Activated CD8-positive, alpha-beta T cell treated with anti-CD3 and anti-CD28 coated beads for 36 hours (primary cell): ENCODE measurements at places on chromosomes 11 and 22. TPM values are rescaled to one million over a fixed set of nuclear protein-coding genes. Genes with fewer than 3 reads are reported as not detected.

GRCh38 chr11:70399681-70400112 is 1.4 kb downstream of the CTTN start:
- H3K27ac ChIP-seq = no peak overlapping the region
- no peak for DNase-seq
- peaks cover 35% of the 10 kb centered on the region for H3K27me3 ChIP-seq
- peak overlapping the region; percentile 27 for H3K4me3 ChIP-seq
- peaks cover 35% of the 10 kb centered on the region for H3K4me1 ChIP-seq

DNA sequence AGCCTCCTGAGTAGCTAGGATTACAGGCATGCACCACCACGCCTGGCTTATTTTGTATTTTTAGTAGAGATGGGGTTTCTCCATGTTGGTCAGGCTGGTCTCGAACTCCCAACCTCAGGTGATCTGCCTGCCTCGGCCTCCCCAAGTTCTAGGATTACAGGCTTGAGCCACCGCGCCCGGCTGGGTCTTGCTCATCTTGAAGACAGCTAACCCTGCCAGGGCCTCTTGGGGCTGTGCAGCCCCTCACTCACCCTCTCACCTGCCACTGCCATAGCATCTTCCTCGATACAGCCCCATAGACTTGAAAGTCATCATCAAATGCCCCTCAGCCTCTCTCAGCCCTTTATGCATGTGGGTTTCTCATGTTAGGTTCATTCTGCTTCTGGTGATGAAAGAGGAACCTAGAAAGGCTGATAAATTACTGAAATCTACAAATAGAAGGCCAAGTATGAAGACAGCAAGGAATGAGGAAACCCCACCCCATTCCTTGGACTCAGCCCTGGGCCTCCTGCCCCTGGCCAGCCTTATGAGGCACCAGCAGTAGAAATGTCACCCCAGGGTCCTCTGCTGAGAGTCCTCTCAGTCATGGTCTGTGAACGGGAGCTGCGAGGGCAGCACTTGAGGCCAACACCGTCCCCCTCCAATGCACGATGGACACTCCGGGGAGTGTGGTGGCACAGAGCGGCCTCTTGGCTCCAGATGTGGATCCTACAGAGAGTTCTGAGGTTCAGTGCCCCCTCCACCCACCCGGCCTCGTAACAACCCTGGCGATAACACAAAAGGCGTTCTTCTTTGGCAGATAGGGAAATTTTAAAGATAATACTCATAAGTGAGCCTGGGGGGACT is 24.8 kb downstream of the SCGB1A1 start:
- no peaks in the 10 kb centered on the region for H3K36me3 ChIP-seq
- peaks cover 17% of the 10 kb centered on the region for H3K27me3 ChIP-seq
- peak overlapping the region; percentile 63 for H3K4me3 ChIP-seq
- no peak for DNase-seq
- H3K27ac ChIP-seq = no peak overlapping the region

DNA sequence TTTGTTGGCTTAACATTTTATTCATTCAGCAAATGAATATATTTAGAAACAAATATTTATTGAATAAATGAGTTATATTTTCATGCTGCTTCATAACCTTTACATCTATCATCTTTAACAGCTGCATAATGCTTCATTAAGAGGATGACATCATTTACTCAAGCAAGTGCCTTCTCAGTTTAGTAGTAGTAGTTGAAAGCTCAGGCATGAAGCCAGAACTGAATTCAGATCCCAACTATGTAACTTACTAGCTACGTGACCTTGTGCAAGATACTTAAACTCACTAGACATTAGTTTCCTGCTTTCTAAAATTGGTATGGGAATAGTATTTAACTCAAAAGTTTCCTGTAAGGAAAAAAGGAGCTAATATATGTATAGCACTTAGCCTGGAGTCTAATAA is 90.3 kb downstream of the TMPRSS5 start:
- no peaks in the 10 kb centered on the region for H3K4me1 ChIP-seq
- DNase-seq = no peak
- H3K4me3 ChIP-seq = no peak overlapping the region
- no peaks in the 10 kb centered on the region for H3K36me3 ChIP-seq
- no peak overlapping the region for H3K27ac ChIP-seq

DNA sequence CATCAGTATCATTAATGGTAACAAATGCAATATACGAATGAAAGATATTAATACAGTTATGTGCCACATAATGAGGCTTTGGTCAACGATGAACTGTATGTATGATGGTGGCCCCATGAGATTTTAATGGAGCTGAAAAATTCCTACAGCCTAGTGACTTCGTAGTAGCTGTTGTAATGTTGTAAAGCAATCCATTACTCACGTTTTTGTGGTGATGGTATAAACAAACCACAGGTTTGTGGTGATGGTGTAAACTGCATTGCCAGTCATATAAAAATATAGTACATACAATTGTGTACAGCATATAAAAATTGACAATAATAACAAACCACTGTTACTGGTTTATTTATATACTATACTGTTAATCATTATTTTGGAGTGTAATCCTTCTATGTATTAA is 27.4 kb upstream of the GRIA4 start:
- H3K27ac ChIP-seq = no peak overlapping the region
- no peak overlapping the region for H3K4me3 ChIP-seq
- H3K36me3 ChIP-seq = no peaks in the 10 kb centered on the region
- no peak for DNase-seq
- no peaks in the 10 kb centered on the region for H3K4me1 ChIP-seq

DNA sequence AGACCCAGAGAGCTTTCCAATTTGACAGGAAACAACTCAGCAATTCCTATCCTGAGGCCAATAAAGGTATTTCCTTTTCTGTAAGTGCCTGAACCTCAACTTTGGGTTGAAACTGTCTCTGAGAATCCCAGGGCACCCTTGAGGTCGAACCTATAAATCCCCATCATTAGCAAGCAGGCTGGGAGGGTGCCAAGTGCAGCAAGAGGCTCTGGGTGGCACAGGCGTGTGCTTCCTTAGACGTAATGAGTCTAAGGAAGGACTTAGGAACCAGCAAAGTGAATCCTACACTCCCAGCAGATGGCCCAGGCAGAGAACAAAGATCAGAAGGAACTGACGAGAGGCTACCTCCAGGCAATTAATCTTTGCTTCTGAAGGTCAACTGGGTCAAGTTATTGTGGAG is 234.3 kb upstream of the NARS2 start:
- H3K36me3 ChIP-seq = no peaks in the 10 kb centered on the region
- H3K4me3 ChIP-seq = no peak overlapping the region
- no peaks in the 10 kb centered on the region for H3K27me3 ChIP-seq

- H3K27ac ChIP-seq = peak overlapping the region; percentile 99
- peaks cover 86% of the 10 kb centered on the region for H3K4me1 ChIP-seq
- no peaks in the 10 kb centered on the region for H3K27me3 ChIP-seq
- peak; percentile 85 for DNase-seq
- peaks cover 24% of the 10 kb centered on the region for H3K36me3 ChIP-seq
- H3K4me3 ChIP-seq = peak overlapping the region; percentile 75
These were observed 10.2 kb downstream of the PACS1 start for GRCh38 chr11:66080055-66080817.

DNA sequence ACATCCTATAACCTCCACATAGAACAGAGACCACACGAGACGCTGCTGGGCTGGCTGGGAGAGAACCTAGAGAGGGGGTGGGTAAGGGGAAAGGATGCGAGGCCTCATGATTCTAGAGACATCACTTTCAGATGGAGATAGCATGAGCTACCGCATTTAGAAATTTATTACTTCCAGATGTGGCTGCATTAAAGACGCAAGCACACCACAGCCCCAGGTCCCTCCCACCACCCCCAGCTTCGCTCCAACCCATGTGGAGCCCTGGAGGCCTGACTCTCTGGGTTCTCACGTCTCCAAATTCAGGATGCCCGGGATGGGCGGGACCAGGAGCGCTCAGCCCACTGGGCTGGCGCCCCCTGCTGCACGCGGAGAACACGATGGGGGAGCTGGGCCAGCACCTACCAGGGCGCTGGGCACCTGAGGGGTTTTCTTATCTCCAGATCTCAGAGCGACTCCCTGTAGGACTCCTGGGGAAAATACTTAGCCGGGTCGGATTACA is 13.6 kb downstream of the MRPL21 start:
- peaks cover 33% of the 10 kb centered on the region for H3K36me3 ChIP-seq
- H3K27ac ChIP-seq = no peak overlapping the region

- peaks cover 7% of the 10 kb centered on the region for H3K4me1 ChIP-seq
- H3K36me3 ChIP-seq = peaks cover 7% of the 10 kb centered on the region
- no peak for DNase-seq
- no peak overlapping the region for H3K27ac ChIP-seq
- no peak overlapping the region for H3K4me3 ChIP-seq
- no peaks in the 10 kb centered on the region for H3K27me3 ChIP-seq
These were observed 8.6 kb downstream of the CCDC34 start for GRCh38 chr11:27354359-27354965.

GRCh38 chr11:8167796-8168195 is 1.0 kb downstream of the RIC3 start:
- peak overlapping the region; percentile 80 for H3K4me3 ChIP-seq
- no peak for DNase-seq
- peaks cover 20% of the 10 kb centered on the region for H3K4me1 ChIP-seq
- H3K36me3 ChIP-seq = no peaks in the 10 kb centered on the region
- no peak overlapping the region for H3K27ac ChIP-seq

DNA sequence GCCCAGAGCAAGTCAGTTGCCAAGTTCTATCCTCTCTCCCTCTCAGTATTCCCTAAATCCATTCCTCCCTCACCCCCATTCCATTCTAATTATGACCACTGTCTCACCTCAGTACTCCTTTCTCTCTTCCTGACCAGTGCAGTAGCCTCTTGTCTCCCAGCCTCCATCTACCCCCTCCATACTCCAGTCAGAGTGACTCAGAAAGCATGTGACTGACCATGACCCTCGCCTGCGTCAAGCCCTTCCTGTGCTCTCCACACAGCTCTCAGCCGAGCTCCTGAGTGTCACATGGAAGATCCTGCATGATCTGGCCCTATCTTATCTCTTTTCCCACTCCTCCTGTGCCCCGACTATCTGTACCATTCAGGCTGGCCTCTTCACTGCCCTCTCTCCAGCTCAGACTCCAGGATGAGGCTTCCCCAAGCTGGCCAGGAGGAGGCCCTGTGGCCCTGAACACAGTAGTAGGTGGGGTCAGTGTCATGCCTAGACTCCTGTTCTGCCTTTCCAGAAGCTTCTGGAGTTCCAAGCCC is 42.6 kb downstream of the NEU3 start:
- no peaks in the 10 kb centered on the region for H3K36me3 ChIP-seq
- H3K4me1 ChIP-seq = peaks cover 2% of the 10 kb centered on the region
- H3K4me3 ChIP-seq = no peak overlapping the region
- H3K27me3 ChIP-seq = no peaks in the 10 kb centered on the region
- no peak overlapping the region for H3K27ac ChIP-seq

- H3K4me1 ChIP-seq = peaks cover 55% of the 10 kb centered on the region
- no peak for DNase-seq
- peak overlapping the region; percentile 91 for H3K4me3 ChIP-seq
- H3K27me3 ChIP-seq = no peaks in the 10 kb centered on the region
These were observed 796 bp downstream of the POLDIP3 start for GRCh38 chr22:42613872-42614301.

DNA sequence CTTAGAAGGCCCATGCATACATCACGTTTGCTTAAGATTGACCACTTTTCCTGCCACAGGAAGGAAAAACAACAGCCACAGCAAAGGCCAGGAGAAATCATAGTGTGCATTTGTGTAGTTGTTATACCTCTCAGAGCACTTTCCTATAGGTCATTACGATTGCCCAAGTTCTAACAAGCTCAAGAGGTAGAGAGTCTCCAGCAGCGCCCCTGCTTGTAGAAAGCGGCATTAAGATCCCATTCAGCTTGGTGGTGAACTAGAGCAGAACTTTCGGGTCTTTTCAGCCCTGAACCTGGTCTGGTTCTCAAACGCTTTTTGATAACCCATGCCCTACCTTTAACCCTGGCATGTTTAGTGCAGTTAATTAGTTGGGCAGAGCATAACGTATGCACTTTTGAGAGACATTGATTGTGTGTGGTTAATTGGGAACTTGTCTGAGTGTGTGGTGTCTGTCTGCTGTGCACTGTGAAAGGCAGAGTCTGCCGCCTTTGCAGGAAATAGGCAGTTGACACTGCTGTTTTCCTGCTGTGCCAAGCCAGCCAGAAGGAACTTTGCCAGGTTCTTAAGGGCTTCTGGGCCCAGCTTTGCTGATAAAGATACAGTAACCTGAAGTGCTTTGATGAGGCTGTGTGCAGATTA is 109.9 kb upstream of the CLMP start:
- no peak overlapping the region for H3K4me3 ChIP-seq
- no peak for DNase-seq
- no peak overlapping the region for H3K27ac ChIP-seq
- H3K36me3 ChIP-seq = no peaks in the 10 kb centered on the region

DNA sequence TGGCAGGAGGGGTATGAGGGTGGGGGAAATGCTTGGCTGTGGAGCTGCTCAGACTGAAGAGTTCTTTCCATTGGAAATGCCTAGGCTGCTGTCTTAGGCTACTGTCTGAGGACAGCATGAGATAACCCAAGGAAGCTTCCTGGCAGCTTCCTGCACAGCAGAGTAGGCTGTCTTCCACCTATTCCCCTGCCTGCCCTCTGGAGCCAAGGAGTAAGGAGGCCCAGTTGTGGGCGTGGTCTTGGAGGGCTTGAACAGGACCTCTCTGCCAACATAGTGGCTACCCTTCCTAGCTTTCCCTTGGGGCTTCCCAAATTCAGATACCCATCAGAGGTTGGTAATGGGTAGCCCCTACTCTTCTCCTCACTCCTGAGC is 25.9 kb downstream of the PHLDB1 start:
- no peak overlapping the region for H3K27ac ChIP-seq
- no peaks in the 10 kb centered on the region for H3K27me3 ChIP-seq
- no peak for DNase-seq
- H3K4me1 ChIP-seq = no peaks in the 10 kb centered on the region

GRCh38 chr11:10066441-10066840 is 227.6 kb downstream of the SBF2 start:
- H3K27me3 ChIP-seq = no peaks in the 10 kb centered on the region
- no peaks in the 10 kb centered on the region for H3K4me1 ChIP-seq
- peaks cover 10% of the 10 kb centered on the region for H3K36me3 ChIP-seq
- H3K4me3 ChIP-seq = no peak overlapping the region

- peak; percentile 69 for DNase-seq
- peak overlapping the region; percentile 89 for H3K27ac ChIP-seq
- H3K4me3 ChIP-seq = peak overlapping the region; percentile 48
- no peaks in the 10 kb centered on the region for H3K27me3 ChIP-seq
These were observed 10.4 kb upstream of the CDC42BPG start for GRCh38 chr11:64854534-64855502.

GRCh38 chr11:44505581-44506054 is 59.8 kb upstream of the CD82 start:
- no peaks in the 10 kb centered on the region for H3K36me3 ChIP-seq
- no peak overlapping the region for H3K27ac ChIP-seq
- DNase-seq = no peak

- no peak for DNase-seq
- H3K27me3 ChIP-seq = no peaks in the 10 kb centered on the region
- no peak overlapping the region for H3K4me3 ChIP-seq
- H3K27ac ChIP-seq = no peak overlapping the region
- no peaks in the 10 kb centered on the region for H3K4me1 ChIP-seq
- no peaks in the 10 kb centered on the region for H3K36me3 ChIP-seq
These were observed 5.4 kb downstream of the DDI1 start for GRCh38 chr11:104041792-104042191.

GRCh38 chr11:45743556-45744468 is 61.1 kb upstream of the SLC35C1 start:
- H3K4me3 ChIP-seq = no peak overlapping the region
- no peak for DNase-seq
- H3K27ac ChIP-seq = no peak overlapping the region
- H3K4me1 ChIP-seq = no peaks in the 10 kb centered on the region
- H3K27me3 ChIP-seq = peaks cover 2% of the 10 kb centered on the region
- no peaks in the 10 kb centered on the region for H3K36me3 ChIP-seq

The CRYBA4 gene
- total RNA-seq = not detected

The TTC12 gene
- total RNA-seq = 5.7 TPM

The MS4A6E gene
- total RNA-seq = not detected

The RHOD gene
- 0.56 TPM for total RNA-seq

The ATF4 gene
- 518 TPM for total RNA-seq
